ENCODE measurements at places on chromosomes 13 and 19.

DNA sequence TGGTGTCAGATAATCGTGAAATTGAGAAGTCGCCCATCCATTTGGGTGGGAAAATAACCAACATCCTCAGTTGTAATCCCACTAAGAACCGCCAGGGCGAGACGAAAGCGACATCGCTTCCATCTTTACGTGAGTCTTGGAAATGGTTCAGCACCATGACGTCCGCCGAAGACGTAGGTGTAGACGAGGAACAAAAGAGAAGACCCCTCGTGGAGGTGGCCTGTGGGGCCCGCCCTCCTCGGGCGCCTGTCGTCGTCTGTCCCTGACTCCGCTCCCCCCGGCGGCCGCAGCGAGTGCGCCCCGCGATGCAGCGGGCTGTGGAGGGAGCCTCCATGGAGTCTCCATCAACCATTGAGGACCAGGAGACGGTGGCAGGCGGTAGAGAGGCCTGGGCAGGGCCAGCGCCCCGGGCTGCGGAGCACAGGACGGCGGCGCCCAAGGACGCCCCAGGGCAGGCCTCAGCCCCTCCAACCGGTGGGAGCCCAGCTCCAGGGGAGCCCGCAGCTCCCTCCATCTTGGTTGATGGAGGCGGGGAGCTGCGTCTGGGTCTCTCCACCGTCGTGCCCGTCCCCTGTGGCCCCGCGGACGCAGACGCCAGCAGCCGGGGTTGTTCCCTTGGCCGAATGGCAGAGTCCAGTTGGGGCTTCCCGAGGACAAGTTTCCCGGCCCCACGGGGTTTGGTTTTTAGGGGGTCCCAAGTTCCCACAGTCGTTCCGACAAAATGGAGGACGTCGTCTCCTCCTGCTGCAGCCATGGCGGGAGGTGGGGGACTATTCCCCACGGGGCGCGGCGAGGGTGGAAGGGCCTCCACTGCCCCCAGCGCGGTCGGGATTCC lies 990 bp upstream of the ZMYM2 start:
- peak; percentile 56 for DNase-seq

GRCh38 chr19:51396175-51396574 lies 5.8 kb upstream of the C19orf84 start:
- DNase-seq, result no peak

GRCh38 chr19:9146882-9147281 lies 6.7 kb downstream of the ZNF317 start:
- DNase-seq, result no peak

GRCh38 chr19:16017138-16017490 lies 59.2 kb upstream of the TPM4 start:
- DNase-seq, result no peak

DNA sequence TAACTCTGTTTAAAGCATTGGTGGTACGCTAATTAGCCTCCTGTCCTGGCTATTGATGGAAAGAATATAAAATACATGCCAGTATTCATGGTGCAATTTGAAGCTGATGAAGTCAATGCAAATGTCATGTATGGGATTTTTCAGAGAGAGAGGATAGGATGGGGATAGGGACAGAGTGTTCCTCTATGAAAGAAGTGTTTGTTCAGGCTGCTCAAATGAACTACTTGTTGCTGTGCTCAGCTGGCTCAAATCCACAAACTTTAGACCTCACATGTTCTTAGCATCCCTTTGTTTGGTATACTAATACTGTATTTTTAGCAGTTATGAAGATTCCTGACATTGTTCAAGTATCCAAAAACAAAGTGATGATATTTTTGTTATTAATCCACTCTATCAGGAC lies 116.5 kb downstream of the SLITRK1 start:
- DNase-seq, result no peak

- DNase-seq, result no peak
Observed at GRCh38 chr13:110127986-110128511, 178.9 kb downstream of the COL4A1 start.

DNA sequence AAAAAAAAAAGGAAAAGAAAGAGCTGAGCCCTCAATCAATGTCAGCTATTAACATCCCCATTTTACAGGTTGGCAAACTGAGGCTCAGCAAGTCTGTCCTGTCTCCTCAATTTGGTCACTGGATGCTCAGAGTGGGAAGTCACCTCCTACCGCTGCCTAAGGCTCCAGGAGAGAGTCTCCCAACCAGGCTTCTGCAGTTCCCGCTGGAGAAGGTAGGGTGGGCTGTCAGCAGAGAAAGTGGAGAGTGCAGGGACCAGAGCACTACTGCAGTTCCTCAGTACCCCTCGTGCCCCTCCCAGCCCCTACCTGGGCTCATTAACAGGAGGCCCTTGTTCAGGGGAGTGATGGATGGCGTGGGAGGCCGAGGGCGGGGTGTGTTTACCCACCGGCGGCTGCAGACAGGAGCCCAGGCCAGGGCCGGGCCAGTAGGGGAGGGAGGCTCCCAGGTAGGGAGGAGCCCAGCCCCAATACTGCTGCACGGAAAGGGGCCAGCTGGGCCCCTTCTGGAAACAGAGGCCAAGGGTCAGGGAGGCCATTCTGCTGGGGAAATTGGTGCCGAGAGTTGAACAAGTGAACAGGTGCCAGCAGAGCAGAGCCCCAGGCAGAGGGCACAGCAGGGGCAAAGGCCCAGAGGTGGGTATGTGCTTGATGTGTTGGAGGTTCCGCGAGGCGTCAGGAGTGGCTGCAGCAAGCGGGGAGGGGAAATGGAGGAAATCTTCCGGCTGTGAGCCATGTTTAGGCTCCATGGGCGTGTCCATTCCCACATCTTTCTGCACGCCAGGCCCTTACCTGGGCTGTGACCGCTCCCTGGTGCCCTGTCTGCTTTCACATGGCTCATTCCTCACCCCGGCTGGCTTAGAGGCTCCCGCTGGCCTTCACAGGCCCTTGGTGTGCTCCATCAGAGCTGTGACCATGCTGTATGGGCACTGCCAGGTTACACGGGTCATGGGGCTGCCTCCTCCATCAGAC lies 7.6 kb upstream of the COMP start:
- no peak for DNase-seq

- no peak for DNase-seq
Observed at GRCh38 chr19:55857149-55857548, 20.8 kb downstream of the NLRP4 start.

DNA sequence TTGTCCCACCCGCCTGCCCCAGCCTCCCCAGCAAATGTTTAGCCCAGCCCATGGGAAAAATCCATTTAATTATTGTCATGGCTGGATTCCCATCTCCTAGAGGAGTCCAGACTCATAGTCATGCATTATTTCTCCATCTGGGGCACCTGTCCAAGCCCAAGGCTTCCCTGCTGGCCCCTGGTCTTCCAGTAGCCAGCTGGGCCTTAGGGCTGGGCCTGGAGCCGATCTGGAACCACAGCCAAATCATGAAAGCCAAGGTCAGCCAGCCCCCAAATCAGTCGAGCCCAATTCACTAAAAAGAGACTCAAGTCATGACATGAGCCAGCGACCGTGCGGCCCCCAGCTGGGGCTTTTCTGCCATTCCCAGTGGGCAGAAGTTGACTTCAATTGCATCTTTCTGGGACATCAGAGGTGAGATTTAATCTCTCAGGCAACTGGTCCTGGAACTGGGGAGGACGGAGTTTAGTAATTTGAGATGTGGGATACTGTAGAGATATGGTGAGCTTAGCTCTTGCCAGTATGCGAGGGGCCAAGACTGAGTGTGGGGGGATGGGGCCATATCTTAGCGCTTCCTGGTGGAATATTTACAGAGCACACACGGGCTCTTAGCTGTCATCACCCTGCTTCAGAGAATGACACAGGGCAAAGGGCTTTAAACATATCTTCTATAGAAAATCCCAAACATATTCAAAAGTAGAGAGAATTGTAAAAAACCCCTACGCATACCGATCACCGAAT lies 9.4 kb upstream of the PGLYRP2 start:
- DNase-seq, result no peak

DNA sequence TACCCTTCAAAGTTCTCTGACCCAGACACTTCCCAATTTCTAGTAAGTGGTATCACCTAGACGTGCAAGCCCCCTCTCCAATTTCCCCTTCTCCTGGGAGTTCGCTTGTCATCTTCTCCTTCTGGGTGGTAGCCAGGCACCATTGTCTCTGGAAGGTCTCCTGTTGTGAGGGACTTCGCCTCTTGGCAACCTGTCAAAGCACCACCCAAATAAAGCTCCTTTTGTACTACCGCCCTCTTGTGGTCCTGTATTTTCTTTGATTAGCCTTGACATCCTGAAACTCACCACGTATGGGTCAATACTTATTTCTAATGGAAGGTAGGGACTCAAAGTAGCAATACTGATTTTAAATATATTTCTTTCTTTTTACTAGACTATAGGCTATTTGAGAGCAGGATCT lies 8.2 kb downstream of the GPC5 start:
- peak; percentile 87 for DNase-seq

- no peak for DNase-seq
Observed at GRCh38 chr13:48505597-48506091, 27.2 kb downstream of the RCBTB2 start.

DNA sequence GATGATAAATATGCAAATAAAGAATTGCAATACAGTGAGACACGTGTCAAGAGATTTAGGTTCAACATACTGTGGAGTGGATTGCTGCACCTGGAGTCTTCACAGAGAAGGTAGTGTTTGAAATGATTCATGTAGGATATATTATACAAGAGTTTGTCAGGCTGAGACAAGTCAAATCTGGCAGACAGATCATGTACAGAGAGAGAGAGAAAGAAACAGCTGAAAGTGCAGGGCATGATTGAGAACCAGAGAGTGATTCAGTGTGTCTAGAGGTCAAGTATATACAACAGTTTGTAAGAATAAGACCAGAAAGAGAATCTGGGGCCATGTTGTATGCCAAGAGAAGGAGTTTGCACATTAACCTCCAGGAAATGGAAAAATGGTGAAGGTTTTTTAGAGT lies 2.1 kb upstream of the VWA8 start:
- no peak for DNase-seq

GRCh38 chr13:51849145-51850101 lies 4.4 kb upstream of the TMEM272 start:
- peak; percentile 45 for DNase-seq

DNA sequence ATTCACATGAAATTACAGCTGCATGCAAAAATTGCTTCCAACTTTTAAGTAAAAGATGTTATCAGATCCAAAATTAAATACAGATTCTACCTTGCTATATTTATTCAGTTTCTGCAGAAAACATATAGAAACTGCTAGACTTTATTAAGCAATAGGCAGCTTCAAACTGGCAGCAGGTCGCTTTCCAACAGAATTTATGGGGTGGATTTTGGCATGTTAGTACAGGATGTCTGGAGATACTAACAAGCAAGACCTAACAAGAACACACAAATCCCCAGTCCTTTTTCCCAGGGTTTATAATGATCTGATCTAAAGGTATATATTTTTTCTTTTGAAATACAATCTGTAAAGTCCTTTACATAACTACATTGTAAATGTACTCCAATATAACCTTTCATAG lies 27.5 kb downstream of the TBC1D4 start:
- no peak for DNase-seq

DNA sequence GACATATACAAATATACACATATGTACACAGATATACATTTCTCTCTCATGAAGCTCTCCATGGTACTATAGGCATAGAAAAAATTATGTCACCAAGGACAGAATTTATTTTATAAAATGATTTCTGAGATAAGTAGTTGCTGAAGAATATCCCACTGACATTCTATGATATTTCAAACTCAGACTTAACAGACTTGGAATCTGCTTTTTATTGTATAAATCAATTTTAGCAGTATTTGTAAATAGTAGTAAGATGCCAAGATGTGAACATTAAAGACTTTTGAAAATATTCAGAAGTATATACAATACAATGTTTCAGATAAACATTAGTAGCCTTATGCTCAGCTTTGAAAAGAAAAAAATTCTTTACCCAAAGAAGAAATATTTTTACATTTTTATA lies 107.4 kb upstream of the ARGLU1 start:
- no peak for DNase-seq

DNA sequence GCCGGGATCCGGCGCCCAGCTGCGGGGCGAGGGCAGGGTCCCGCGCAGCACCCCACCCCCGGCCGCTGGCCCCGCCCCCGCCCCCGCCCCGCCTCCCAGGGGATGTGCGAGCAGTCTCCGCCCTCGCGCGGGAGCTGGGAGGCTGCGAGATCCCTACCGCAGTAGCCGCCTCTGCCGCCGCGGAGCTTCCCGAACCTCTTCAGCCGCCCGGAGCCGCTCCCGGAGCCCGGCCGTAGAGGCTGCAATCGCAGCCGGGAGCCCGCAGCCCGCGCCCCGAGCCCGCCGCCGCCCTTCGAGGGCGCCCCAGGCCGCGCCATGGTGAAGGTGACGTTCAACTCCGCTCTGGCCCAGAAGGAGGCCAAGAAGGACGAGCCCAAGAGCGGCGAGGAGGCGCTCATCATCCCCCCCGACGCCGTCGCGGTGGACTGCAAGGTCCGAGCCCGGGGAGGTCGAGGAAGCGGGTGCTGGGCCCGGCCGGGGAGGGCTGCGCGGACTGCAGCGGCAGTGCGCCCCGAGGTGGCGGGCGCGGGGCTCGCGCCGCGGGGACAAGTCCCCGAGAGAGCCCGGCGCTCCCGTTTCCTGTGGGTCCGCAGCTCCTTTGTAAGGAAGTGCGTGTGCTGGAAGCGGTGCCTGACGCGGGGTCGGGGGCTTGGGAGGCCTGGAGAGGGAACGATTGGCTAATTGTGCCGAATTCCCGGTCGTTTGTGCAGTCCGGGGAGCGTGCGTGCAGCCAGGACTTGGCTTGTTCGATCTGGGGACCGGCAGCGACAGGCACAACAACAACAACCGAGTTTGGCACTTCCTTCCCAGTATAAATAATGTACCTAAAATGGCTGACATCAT lies at the start of gene ITM2B:
Gene ITM2B (plus strand): TSS at position 161 of the 843 bp plus-strand sequence. CDS start 155 bp downstream, at position 316.
- peak; percentile 75 for DNase-seq

DNA sequence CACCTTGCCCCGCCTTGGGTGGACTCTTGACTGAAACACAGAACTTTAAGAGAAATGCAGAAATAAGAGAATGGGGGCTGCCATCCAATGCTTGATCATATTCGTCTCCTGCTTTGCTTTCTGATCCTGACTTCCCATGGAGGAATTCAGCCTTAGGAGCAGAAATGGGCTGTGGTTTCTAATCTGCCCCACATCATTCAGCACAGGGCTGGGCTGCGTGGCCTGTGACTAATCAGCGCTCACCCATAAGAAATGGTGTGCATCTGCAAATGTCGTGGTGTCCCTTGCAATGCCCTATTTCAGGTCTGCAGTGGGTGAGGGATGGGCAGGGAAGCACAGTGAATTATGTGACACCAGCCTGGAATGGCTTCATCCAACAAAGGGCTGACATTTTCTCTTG lies 60.7 kb upstream of the URI1 start:
- no peak for DNase-seq

- DNase-seq, result no peak
Observed at GRCh38 chr13:98427331-98427995, 149.4 kb downstream of the STK24 start.

- no peak for DNase-seq
Observed at GRCh38 chr19:49624967-49625910, 14.7 kb downstream of the RRAS start.

- DNase-seq, result no peak
Observed at GRCh38 chr19:38978326-38978689, 2.8 kb upstream of the FBXO17 start.

DNA sequence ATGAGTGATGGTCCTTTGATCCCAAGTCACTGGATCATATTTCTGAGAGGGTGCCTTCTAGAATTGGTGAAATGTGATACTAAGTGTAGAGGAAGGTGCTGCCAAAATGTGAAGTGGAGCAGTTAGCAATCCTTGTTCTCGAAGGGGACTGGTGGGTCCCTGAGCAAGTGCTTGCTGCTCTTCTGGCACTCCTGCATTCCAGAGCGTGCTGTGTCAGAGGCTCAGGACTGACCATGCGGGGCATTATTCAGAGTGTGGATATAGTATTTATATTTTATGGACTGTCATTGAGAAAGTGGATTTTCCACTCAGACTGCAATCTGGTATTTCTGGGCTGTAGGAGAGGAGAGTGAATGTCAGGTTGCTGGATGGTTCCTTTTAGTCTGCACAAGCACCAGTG lies 152.6 kb upstream of the KL start:
- DNase-seq, result no peak

Measured in HT-29 (cell line).